ENCODE measurements at places on chromosomes 12 and 14. TPM values are rescaled to one million over a fixed set of nuclear protein-coding genes. Genes with fewer than 3 reads are reported as not detected.

The SLC25A21 gene
- 0.73 TPM for total RNA-seq

The NPAS3 gene
- total RNA-seq = 0.17 TPM

The TAS2R14 gene
- total RNA-seq = 4.1 TPM

The LTBR gene
- 59.1 TPM for total RNA-seq

The KRT77 gene
- total RNA-seq = not detected

The EAPP gene
- 46.3 TPM for total RNA-seq

The KRT85 gene
- not detected for total RNA-seq
